Thyroid gland (tissue), 4 donors: ENCODE measurements at places on chromosomes 3 and 15. TPM values are rescaled to one million over a fixed set of nuclear protein-coding genes. Genes with fewer than 3 reads are reported as not detected.

DNA sequence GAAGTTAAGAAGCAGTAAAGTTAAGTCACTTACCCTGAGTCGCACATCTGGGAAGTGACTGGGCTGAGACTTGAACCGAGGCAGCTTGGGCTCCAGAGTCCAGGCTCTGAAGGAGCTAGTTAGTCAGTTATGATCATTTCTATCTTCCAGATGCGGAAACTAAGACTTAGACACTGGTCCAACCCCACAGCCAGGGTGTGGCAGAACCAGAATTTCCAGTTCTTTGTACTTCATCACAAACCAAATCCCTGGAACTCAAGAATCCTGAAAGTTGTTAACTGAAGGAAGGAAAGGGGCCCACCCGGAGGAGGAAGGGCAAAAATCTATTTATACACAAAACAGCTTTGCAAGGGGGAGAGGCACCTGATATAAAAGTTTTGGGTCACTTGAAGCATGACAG is 389.9 kb downstream of the SHQ1 start:
- H3K4me1 ChIP-seq = peaks cover 3% of the 10 kb centered on the region
- no peak overlapping the region for H3K4me3 ChIP-seq
- DNase-seq = peak; percentile 7
- no peak overlapping the region for H3K27ac ChIP-seq
- no peaks in the 10 kb centered on the region for H3K27me3 ChIP-seq

Gene ATP13A5
- total RNA-seq = 3.5 TPM

Gene MEIS2
- 14.8 TPM for total RNA-seq

GRCh38 chr3:43062040-43062563 is 43.8 kb downstream of the POMGNT2 start:
- no peaks in the 10 kb centered on the region for H3K36me3 ChIP-seq
- no peak overlapping the region for H3K4me3 ChIP-seq
- H3K4me1 ChIP-seq = no peaks in the 10 kb centered on the region
- H3K27ac ChIP-seq = no peak overlapping the region

Gene RNU5B-1
- total RNA-seq = not detected

Gene ACOX2
- 17.8 TPM for total RNA-seq
